ENCODE measurements at places on chromosomes 5 and 9.

GRCh38 chr5:172063463-172064235 is 57.2 kb upstream of the FBXW11 start:
- no peak for DNase-seq
- H3K4me1 ChIP-seq = no peaks in the 10 kb centered on the region
- H3K36me3 ChIP-seq = peaks cover 7% of the 10 kb centered on the region
- H3K27ac ChIP-seq = no peak overlapping the region
- no peaks in the 10 kb centered on the region for H3K27me3 ChIP-seq
- H3K4me3 ChIP-seq = no peak overlapping the region

- H3K4me1 ChIP-seq = no peaks in the 10 kb centered on the region
- no peaks in the 10 kb centered on the region for H3K36me3 ChIP-seq
- no peak overlapping the region for H3K4me3 ChIP-seq
- H3K27ac ChIP-seq = no peak overlapping the region
- H3K27me3 ChIP-seq = no peaks in the 10 kb centered on the region
Observed at GRCh38 chr5:158382473-158382872, 523.5 kb upstream of the CLINT1 start.

DNA sequence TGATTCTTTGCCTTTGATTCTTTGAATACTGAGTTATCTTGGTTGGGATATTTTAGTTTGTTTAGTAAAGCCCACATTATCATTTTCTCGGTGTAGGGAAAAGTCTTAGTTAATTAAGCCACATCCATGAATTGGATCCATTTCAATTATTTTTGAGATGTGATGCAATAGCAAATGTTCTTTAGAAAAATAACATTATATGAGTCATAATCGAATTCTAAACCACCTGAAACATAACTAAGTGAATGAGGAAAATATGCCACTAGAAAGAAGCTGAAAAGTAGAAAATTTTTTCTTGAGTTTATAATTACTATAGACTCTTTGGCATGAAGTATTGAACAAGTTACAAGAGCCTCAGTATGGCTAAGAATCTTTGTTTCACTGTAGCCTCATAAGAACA is 17.5 kb upstream of the CCDC192 start:
- H3K27ac ChIP-seq = no peak overlapping the region
- H3K4me1 ChIP-seq = no peaks in the 10 kb centered on the region
- H3K27me3 ChIP-seq = no peaks in the 10 kb centered on the region
- H3K36me3 ChIP-seq = no peaks in the 10 kb centered on the region
- no peak for DNase-seq
- H3K4me3 ChIP-seq = no peak overlapping the region

- H3K36me3 ChIP-seq = no peaks in the 10 kb centered on the region
- no peak overlapping the region for H3K4me3 ChIP-seq
- no peaks in the 10 kb centered on the region for H3K4me1 ChIP-seq
- no peak overlapping the region for H3K27ac ChIP-seq
- no peak for DNase-seq
- no peaks in the 10 kb centered on the region for H3K27me3 ChIP-seq
Observed at GRCh38 chr9:129406278-129407225, 214.3 kb downstream of the C9orf50 start.
